ENCODE measurements at places on chromosomes 4 and X.

GRCh38 chr4:122903766-122904288 is 18.6 kb downstream of the NUDT6 start:
- DNase-seq = no peak

- DNase-seq = no peak
Measured at GRCh38 chrX:118978451-118978850, 4.0 kb downstream of the LONRF3 start.

DNA sequence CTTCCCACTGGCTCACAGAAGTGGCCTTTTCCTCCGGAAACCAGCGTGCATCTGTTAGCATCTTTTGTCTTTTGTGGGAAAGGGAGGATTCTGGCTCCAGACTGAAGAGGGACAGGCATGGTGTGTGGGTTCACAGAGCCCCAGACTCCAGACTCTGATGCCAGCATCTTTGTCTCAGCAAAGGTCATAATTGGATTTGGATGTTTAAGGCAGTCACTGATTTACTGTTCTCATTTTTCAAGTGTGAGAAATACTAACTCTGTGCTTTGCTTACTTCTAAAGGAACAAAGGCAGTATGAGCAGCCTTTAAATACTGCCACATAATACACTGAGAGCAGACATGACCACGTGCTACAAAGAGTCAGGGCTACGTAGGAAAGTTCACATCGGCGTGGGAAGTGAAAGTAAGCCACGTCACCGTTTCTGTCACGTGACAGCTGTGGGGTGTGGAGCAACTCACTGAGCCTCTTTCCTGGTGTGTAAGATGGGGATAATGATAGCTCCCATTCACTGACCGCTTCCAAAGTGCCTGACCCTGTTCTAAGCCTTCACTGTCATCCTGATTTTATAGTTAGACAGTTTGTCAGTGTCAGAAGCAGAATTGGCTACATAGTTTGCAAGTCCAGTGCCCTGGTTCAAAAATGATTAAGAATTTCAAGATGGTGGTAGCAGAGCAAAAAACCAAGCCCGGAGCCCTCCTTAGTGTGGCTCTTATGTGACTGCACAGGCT is 24.8 kb upstream of the TMSB4X start:
- no peak for DNase-seq

GRCh38 chr4:53744446-53745160 is 153.3 kb upstream of the LNX1 start:
- peak; percentile 51 for DNase-seq

DNA sequence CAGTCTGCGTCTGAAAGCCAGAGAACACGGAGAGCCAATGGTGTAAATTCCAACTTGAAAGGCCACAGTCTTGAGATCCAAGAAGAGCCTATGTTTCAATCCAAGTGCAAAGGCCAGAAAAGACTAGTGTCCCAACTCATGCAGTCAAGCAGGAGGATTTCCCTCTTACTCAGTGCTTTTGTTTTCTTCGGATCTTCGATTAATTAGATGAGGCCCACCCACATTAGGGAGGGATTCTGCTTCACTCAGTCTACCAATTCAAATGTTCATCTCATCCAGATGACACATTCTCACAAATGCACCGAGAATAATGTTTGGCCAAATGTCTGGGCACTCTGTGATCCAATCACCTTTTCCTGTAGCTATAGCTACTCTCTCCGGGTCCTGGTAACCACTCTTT is 91.5 kb upstream of the S100G start:
- DNase-seq = no peak

DNA sequence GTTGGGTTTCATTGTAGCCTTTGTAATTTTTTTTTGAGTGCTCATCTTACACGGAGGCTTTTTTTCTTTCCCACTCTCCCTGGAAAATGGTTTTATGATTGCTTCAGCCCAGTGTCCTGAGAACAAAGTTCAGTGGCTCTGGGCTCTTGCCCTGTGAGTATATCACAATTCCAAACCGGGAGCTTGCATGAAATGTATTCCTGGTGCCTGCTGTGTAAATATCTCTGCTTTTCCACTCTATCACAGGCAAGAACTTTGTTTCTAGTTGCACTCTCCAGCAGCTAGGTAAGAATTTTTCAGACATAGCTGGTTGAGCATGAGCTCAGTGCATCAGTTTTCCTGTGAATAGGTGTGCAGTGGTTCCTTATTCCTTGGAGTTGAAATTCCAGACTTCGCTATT is 60.8 kb downstream of the SUPT20HL2 start:
- DNase-seq = no peak

GRCh38 chr4:186939226-186939625 is 215.6 kb upstream of the FAT1 start:
- no peak for DNase-seq

- no peak for DNase-seq
Measured at GRCh38 chrX:73481521-73481920, 34.7 kb downstream of the CDX4 start.

- no peak for DNase-seq
Measured at GRCh38 chr4:124487651-124488050, 224.9 kb downstream of the ANKRD50 start.

All from BE2C (cell line).